Amygdala (tissue), 56 donors: ENCODE measurements at places on chromosomes 2 and 18.

DNA sequence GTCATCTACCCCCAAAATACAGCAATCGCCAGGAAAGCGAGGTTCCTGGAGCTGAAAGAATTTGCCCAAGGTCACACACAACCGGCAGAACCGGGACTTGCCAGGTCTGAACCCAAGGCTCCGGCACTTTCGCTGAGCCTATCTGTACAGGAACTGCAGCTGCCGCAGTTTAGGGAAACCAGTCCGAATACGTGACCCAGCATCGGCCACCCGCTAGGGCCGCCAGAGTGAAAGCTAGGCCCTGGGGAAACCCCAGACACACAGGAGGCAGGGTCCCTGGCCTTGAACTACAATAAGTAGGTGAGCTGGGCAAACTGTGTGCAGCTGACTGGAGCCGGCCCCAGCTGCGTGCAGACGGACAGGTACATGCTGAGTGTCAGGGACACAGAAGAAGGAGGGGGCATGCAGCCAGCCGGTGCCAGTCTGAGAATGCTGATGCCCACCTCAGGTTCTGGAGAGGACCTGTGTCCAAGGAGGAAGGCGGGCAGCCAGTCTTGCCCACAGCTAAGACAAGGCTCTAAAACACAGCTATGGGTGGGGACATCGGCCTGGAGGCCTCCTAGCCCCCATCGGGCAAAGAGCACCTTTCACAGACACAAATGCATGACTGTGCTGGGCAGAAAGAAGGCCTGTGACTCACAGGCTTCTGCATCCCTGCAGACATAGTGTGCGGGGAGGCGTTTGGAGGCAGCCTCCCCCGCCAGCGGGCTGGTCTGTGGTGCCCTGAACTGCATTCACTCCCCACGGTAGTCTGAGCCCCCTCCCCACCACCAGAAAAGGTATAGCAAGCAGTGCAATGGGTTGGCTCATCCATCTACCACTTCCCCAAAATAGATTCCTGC, 107.4 kb upstream of the ID2 start:
- no peak for DNase-seq

DNA sequence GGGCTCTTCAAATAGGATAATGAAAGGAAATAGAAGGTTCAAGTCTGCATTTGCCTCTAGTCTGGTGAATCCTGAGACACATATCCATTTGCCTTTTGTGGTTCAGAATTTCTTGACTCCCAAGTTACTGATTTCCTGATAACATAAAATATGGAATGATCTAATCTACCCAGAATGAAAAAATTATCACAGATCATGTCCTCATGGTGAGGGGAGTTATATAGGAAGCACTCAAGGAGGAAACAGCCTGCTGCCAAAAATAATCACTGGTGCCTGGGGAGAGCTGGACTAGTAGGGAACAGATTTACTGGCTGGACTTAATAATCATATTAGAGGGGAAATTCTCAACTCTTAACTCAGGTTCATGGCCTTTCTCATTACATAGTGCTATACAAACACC, 95.5 kb upstream of the STK17B start:
- no peak for DNase-seq

- no peak for DNase-seq
These were observed 69.2 kb downstream of the B3GNT2 start for GRCh38 chr2:62265106-62265505.

- no peak for DNase-seq
These were observed 20.4 kb upstream of the L3MBTL4 start for GRCh38 chr18:6434987-6435709.

GRCh38 chr2:147110317-147110716, 734.5 kb upstream of the ACVR2A start:
- DNase-seq, result no peak

DNA sequence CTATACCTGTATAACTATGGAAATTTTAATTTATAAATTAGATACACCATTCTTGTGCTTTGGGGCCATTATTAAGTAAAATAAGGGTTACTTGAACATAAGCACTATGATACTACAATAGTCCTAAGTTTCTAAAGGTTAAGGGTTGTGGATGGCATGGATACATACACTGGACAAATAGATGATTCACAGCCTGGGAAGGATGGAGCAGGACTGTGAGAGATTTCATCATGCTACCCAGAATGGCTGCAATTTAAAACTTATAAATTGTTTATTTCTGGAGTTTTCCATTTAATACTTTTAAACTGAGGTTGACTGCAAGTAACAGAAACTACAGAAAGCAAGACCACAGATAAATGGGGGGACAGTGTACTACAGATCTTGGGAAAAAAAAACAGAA, 295.8 kb upstream of the ZNF804A start:
- DNase-seq, result no peak

DNA sequence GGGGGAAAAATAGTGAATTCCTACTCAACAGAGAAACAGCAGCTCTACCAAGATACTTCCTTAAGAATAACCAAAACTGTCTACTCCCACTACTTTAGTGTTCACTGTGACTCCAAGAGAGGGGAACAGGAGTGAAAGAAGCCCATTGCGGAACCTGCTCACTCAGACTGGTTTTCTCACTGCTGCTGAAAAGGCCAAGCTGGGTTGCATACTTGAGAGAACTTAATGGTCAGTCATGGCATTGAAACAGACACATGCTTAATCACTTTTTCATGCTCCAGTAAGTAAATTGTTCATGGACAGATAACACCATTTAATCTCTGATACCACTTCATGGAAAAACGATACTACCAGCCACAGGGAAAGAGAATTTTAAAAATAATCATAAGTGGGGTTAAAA, 35.7 kb upstream of the SLC8A1 start:
- no peak for DNase-seq

DNA sequence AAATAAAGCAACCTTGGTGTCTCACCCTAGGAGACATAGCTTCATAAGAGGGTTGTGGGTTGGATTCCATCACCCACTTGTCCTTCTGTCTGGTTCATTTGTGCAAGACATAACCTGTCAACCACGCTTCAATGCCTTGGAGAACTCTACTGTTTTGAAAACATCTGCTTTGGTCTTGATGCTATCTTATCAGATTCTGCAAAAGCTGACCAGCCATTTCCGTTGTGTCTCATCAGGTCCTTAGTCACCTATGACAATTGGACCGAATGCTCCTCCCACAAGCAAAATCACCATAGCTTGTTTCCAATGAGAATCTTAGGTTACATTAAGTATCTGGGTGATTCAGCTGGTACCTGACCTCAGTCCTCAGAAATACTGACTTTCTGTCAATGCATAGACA, 35.4 kb downstream of the STAT4 start:
- DNase-seq, result no peak

DNA sequence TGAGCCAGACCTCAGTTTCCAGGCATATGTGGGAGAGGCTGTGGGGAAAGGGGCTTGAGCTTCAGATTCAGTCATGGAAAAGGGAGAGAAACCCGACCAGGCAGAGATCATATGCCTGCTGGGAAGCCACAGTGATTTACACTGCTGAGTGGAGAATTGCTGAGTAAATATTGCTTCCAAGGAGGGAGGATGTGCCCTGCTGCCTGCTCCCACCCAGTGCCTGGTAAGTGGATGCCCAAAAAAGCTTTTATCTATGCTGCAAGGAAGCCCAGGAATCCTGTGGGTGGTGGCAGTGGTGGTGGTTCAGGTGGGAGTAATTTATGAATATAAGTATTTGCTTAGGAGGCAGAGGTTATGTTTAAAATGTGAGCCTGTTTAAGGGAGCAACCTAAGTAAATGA, 39.5 kb downstream of the INO80C start:
- no peak for DNase-seq

- no peak for DNase-seq
These were observed 40.4 kb upstream of the FAM124B start for GRCh38 chr2:224442071-224442967.

DNA sequence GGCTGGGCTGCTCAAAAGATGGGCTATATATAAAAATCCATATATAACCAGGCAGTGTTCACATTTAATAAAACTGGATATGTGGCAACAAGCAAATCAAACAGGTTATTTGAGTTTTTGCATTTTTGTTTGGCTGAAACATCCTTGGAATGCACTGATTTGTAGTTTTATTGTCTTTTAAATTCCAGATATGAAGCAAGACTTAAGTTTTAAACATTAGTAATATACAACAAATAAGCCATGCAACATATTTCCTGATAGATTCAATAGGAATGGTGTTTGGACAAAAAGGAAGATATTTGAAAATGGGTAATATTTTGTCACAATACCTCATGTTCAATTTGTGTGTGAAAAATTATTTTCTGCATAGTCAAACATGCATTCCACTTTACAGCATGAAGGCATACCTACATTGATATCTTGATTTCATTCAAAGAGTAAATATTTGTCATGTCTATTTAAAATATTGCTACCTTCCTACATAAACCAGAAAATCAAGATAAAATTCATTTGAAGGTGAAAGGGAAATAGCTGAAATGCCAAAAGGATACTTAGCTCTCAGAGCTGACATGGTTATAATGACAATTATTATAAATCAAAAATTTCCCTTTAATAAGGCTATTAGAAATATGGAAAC, 132.3 kb upstream of the NETO1 start:
- DNase-seq, result no peak

DNA sequence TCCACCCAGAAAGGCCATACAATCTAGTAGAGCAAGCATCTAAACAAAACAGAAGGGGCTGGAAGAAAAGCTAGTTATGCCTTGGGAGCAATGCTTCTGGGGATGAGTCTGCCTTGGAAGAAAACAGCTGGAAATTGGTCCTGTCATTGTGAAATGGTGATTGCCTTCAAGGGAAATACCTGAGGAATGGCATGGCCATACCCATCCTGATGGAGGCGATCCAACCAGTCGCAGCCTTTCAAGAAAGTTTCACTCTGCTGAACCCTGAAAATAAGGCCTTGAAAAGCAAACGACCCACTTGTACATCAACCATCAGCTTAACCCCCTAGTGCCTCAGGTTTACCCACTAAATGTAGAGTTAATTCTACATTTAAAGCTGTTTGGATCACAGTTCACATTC, 72.6 kb upstream of the PID1 start:
- DNase-seq, result no peak

GRCh38 chr2:166632616-166633015, 138.6 kb upstream of the SCN7A start:
- no peak for DNase-seq

- DNase-seq, result no peak
These were observed 74.5 kb downstream of the SPATS2L start for GRCh38 chr2:200380833-200381542.

DNA sequence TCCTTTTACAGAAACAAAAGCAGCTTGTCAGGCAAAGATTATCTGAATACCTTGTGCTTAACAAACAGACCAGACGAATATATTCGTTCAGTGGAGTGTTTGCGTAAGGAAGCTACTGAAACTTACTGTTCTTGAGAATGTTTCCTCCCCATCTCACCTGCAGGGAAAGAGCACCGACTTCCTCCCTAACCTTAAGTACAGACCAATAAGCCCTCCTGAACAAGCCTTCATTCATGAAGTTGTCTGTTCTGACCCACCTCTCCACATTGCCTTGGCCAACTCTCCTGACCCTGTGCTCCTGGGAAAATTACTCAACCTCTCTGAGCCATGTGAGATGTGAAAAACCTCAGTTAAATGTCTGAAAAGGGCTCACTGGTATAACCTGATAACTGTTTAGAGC, 35.2 kb downstream of the STK39 start:
- DNase-seq, result no peak

- DNase-seq, result no peak
These were observed 37.0 kb downstream of the ROCK1 start for GRCh38 chr18:21074336-21075323.

DNA sequence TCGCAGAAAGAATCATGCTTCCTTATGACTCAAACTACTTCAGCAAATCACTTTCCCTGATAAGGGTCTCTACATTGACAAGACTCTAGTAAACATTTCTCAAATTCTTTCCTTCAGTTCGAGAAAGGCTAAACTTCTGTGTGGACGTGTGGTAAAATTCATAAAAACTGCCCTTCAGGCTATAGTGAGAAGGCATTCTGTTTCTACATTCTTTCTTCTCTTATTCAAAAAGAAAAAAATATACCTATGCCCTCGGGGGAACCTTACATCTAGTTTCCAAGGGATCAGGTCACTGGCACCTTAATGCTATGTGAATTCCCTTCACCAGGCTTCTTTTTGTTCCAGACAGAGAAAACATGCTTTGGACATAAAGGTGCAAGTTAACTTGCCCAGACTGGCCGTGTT, 4.9 kb downstream of the VIT start:
- DNase-seq, result no peak

- no peak for DNase-seq
These were observed 160.8 kb downstream of the KLHL29 start for GRCh38 chr2:23545811-23546210.

- DNase-seq, result no peak
These were observed 230.8 kb downstream of the ANAPC1 start for GRCh38 chr2:111653103-111653624.

GRCh38 chr2:13543550-13543949, 826.8 kb downstream of the TRIB2 start:
- no peak for DNase-seq

GRCh38 chr2:205273627-205274026, 408.7 kb upstream of the NRP2 start:
- no peak for DNase-seq

- DNase-seq, result no peak
These were observed 4.8 kb upstream of the RNF138 start for GRCh38 chr18:32086881-32087280.

DNA sequence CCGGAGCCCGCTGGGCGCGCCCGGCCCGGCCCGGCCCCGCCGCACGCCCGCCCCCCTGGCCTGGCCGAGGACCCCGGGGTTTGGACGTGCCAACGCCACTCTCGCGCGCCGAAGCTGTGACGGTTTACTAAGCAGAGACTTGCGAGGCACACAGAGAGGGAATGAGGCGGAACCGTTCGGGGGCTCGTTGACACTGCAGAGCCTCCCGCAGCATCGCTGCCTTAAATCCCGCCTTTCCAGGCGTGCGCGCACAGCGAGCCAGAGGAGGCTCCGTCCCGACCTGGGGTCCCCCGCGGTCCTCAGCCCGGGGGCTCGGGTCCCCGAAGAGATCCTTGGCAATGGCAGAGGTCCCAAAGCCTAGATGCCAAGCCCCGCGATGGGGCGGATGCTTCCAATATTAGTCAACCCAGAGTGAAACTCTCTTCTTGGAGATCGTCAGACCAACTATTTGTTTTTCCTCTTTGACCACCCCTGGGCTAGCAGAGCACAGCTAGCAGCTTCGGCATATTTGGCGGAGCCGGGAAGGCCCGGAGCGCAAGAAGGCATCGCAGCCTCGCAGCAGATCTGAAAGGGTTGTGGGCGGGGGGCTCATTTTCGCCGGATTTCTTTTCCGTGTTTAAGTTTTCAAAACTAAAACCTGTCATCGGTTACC, at the start of gene ZNF385B:
ZNF385B (minus strand) TSS at position 197 of the 652 bp plus-strand sequence.
- DNase-seq, result no peak
